Lung microvascular endothelial cell (primary cell): ENCODE measurements at places on chromosomes 3 and 15. TPM values are rescaled to one million over a fixed set of nuclear protein-coding genes. Genes with fewer than 3 reads are reported as not detected.

DNA sequence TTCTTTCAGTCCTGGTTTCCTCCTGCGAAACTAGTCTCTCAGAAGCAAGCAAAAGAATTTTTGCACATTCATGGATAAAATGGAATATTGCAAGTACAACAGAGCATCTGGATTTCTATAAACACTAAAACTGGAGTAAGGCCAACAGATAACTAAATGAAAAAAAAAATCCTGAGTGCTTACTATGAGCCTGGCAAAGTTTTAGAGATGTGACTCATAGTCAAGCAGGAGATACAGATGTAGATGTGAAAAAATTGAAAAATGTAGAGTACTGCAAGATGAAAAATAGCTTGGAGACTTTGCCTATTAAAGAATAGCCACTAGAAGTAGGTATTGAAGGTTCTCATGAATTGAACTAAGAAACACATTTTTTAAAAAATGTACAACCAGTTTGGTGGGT is 397.4 kb downstream of the OTOL1 start:
- DNase-seq = peak; percentile 58

GRCh38 chr3:167736264-167736787 is 805 bp downstream of the SERPINI1 start:
- DNase-seq = no peak

GRCh38 chr3:172039436-172040077 is at the start of gene FNDC3B:
TSS of gene FNDC3B (plus strand) at chr3:172039578. CDS start at chr3:172112480, 72,902 bp downstream.
- DNase-seq = peak; percentile 98

DNA sequence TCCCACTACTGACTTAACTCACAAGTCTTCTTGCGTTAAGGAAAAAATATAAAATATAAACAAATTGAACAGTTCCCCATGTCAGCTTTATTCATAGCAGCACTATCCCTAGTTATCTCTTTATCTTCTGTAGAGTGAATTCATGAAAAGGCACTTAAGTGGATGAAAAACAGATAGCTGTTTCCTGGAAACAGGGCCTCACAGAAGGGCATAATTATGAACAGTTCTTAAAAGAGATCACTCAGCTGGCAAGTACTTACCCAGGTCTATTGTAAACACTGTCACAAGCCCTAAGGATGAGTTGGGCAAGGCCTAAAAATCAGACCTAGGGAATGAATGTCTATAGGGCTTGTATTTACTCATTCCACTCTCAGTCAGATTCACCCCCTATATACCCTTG is 10.7 kb downstream of the MB21D2 start:
- no peak for DNase-seq

Gene CORO2B
- total RNA-seq = 0.20 and 1.3 TPM in 2 replicates

Gene LRRC15
- 0.20 and 0.22 TPM in 2 replicates for total RNA-seq
